ENCODE measurements at places on chromosomes 7 and 10. TPM values are rescaled to one million over a fixed set of nuclear protein-coding genes. Genes with fewer than 3 reads are reported as not detected.

- no peak for DNase-seq
Observed at GRCh38 chr7:31068006-31068675, 16.0 kb downstream of the ADCYAP1R1 start.

GRCh38 chr7:51973071-51973470 lies 656.5 kb upstream of the COBL start:
- no peak for DNase-seq

Gene FZD8
- 21.2 TPM for total RNA-seq

DNA sequence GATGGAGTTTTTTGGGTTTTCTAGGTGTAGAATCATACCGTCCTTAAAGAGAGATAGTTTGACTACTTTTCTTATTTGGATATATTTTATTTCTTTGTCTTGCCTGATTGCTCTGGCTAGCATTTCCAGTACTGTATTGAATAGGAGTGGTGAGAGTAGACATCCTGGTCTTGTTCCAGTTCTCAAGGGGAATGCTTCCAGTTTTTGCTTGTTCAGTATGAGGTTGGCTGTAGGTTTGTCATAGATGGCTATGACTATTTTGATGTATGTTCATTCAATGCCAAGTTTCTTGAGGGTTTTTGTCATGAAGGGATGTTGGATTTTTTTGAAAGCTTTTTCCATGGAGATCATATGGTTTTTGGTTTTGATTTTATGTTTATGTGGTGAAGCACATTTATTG lies 676.9 kb downstream of the SUGCT start:
- no peak for DNase-seq

GRCh38 chr7:102009628-102010027 lies 192.2 kb downstream of the CUX1 start:
- DNase-seq = no peak

DNA sequence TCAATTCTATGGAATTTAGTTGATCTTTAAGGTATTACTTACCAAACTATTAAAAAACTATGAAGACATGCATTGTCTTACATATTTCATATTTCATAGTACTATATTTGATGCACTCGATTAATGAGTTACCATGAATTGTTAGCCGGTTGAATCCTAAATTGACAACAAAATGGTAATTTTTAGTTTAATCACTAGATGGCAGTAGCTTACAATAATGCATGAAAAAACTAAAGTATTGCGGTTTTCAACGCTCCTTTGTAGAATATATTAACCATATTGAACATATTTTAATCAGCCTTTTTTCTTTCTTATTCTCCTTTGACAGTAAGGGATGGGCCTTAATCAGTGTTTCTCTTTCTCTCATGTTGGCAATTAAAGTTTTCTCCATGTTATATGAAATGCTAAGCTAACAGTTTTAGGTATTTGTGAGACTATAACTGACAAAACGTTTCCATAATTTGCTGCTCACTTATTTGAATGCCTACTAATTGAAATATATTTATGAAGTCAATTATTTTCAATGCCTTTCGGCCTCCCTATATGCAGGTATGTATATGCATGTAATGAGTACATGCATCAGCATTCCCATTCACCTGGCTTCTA lies 48.5 kb upstream of the ARL4A start:
- no peak for DNase-seq

- no peak for DNase-seq
Observed at GRCh38 chr7:135653340-135654080, 8.8 kb upstream of the STMP1 start.

- DNase-seq = peak; percentile 37
Observed at GRCh38 chr10:103668351-103669242, 175.1 kb downstream of the NEURL1 start.

Gene PRSS2
- not detected for total RNA-seq

Gene SLC26A4
- total RNA-seq = 15.3 TPM

- no peak for DNase-seq
Observed at GRCh38 chr7:117706210-117706609, 167.0 kb downstream of the CTTNBP2 start.

GRCh38 chr7:47423196-47423595 lies 158.7 kb downstream of the TNS3 start:
- no peak for DNase-seq

Gene UNCX
- not detected for total RNA-seq

- no peak for DNase-seq
Observed at GRCh38 chr7:67463316-67463715, 466.7 kb downstream of the TYW1 start.

DNA sequence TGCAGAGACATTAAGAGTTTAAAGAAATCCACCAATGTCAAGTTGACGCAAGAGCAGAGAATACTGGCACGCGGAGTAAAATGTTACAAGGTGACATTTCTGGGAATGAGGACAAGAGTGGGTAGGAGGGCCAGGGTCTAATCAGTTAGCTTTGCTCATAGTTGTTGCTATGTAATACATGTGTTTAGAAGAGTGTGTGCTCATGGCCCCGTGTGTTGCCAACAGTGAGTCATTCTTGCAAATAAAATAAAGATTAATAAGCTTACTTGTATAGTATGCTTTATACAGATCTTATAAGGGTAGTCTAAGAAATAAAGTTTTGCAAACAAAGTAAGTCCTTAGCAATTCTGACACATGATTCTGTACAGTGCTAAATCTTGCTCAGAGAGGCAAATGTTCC lies 64.5 kb downstream of the DNMBP start:
- no peak for DNase-seq

- no peak for DNase-seq
Observed at GRCh38 chr7:17229228-17229627, 69.2 kb upstream of the AHR start.
